Hematopoietic multipotent progenitor cell treated with erythropoietin and hydrocortisone succinate and interleukin-3 and kit ligand, for 17 days (in vitro differentiated cells): ENCODE measurements at places on chromosomes 2 and 18.

DNA sequence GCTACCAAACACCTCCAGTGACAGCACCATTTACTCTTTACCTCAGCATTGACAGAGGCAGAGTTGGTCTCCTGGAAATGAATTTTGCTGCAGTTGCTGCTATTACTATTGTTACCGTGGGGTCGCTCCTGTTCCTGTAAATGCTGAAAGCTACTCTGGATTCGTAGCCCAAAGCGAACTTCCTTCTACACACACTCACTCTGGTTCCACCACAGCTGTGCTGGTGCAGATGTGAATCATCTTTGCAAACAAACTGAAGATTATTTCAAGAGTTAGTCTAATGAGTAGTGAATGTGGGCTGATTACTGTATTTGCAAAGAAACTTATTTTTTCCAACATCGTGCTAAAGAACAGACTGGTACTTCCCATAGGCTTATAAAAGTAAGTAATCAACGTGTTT is 304.0 kb downstream of the LPIN1 start:
- no peak for DNase-seq

GRCh38 chr2:240308111-240308651 is 127.3 kb upstream of the GPC1 start:
- DNase-seq, result no peak

DNA sequence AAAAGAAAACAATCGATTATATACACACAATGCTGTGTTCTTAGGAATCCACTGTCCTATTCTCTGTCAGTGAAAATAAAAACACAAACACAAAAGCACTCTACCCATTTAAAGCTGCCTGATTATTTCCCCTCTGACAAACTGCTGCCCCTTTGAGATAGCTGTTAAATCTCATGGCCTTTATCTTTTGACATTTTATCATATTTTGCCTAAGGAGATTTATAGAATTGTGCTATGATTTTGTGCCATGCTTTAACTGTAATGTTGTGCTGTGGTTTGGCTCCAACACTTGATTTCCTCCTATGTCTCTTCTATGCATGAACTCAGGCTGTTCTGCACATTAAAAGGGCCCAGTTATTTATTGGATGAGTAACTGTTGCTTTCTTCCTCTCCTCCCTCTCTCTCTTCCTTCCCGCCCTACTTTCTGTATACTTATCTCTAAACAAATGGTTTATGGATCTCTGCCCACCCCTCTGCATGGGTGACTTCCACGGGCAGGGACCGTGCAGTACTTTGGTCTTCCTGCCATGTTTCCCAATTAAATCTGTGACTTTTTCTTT is 1096.6 kb downstream of the TSN start:
- no peak for DNase-seq

- no peak for DNase-seq
Measured at GRCh38 chr2:142874293-142874814, 3.1 kb upstream of the KYNU start.

DNA sequence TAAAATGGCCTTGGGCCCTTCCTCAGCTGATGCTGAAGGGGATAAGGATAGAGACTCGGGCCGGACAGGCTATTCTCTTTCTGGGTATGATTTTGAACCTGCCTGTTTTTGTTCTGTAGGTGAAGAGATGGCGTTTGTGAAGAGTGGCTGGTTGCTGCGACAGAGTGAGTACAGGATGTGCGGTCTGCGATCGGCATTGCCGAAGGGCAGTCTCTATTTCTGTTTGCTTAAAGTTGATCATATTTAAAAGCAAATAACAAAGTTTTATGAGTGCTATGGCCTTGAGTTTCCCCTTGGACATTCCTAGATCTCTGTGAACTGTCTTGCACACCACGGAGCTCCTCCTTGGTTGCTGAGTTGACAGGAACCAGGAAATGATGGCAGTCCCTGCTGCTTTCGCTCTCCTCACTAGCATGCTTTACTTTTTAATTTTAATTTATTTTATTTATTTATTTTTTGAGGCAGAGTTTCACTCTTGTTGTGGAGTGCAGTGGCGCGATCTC is 15.7 kb downstream of the PLEKHB2 start:
- no peak for DNase-seq

GRCh38 chr2:27091746-27092695 is 5.4 kb downstream of the KHK start:
- DNase-seq, result no peak

- DNase-seq, result no peak
Measured at GRCh38 chr2:188118431-188118830, 173.2 kb upstream of the GULP1 start.

DNA sequence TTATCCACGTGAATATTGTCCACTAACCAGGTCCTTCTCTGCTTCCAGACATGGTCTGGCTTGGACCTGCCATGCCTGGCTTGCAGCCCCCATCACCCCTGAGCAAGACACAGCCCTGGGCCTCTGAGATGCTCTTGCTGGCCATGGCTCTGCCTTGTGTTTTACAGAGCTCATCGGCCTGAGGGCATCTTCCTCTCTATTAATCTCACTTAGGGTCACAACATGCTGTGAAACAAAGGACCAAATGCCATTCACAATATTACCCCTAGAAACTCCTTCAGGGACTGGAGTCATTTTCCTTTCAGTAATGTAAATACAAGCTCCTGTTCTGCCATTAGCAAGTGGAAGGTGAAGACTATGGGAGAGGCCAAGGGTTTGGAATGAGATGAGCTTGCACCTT is 6.8 kb upstream of the TPO start:
- no peak for DNase-seq

- DNase-seq, result no peak
Measured at GRCh38 chr2:17303521-17303920, 214.7 kb downstream of the RAD51AP2 start.

- DNase-seq, result no peak
Measured at GRCh38 chr2:36797324-36798070, 101.0 kb downstream of the VIT start.

GRCh38 chr2:43013821-43014345 is 212.5 kb downstream of the ZFP36L2 start:
- no peak for DNase-seq

GRCh38 chr18:61503688-61504087 is 170.5 kb downstream of the CDH20 start:
- DNase-seq, result no peak

GRCh38 chr2:239818086-239818485 is 207.1 kb downstream of the NDUFA10 start:
- no peak for DNase-seq
